ENCODE measurements at places on chromosomes 3 and 15. TPM values are rescaled to one million over a fixed set of nuclear protein-coding genes. Genes with fewer than 3 reads are reported as not detected.

SEMA6D gene
- 12.9 TPM for total RNA-seq

CEMIP gene
- total RNA-seq, result 1.1 TPM

ABCF3 gene
- 50.2 TPM for total RNA-seq

- DNase-seq, result no peak
These were observed 5.0 kb downstream of the SPRED1 start for GRCh38 chr15:38257676-38258075.

All from thoracic aorta (tissue), 2 donors.